Activated CD4-positive, alpha-beta T cell treated with anti-CD3 and anti-CD28 coated beads, Interleukin-10, Interleukin-2, amounts not matched to agents 100 ng/mL and 50 ng/mL, durations not matched to agents 16 hours and 8 hours (primary cell): ENCODE measurements at places on chromosomes 1 and 21.

- DNase-seq, result no peak
These were observed 160.2 kb downstream of the PSMG1 start for GRCh38 chr21:39022863-39023693.

GRCh38 chr1:2316451-2316961, 74.8 kb downstream of the MORN1 start:
- no peak for DNase-seq

DNA sequence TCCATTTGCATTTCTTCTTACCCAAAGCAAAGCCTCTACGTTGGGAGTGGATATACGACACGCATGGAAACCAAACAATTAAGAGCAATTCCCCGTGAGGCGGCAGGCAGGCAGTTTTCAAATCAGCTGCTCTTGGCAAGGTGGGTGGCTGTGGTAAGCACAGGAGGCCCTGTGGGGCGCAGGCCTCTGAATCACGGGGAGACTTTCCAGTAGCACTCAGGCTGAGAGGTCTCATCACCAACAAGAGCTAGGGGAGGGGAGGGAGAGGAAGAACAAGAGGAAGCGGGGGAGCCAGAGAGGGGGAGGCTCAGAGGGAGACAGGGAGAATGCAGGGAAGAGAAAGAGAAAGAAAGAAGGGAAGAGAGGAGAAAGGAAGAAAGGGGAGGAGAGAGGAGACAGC, 56.4 kb downstream of the MT1HL1 start:
- DNase-seq, result no peak

DNA sequence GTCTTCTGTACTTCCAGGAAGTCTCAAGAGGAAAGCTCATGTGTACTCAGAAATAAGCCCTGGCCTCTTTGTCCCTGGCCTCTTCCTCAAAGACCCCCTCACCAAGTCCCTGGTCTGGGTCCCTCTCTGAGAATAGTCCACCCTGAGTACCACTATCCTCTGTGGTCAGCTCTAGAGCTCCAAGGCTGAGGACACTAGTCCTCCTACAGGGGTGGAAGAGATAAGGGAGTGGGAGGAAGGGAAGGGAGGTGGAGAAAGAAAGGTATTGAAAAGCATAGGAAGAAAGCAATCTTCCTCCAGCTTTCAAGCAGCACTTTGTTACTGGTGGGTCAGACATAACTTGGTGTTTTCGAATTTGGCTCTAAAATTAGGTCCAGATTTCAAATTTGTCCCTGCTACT, 181.4 kb downstream of the NRIP1 start:
- no peak for DNase-seq

DNA sequence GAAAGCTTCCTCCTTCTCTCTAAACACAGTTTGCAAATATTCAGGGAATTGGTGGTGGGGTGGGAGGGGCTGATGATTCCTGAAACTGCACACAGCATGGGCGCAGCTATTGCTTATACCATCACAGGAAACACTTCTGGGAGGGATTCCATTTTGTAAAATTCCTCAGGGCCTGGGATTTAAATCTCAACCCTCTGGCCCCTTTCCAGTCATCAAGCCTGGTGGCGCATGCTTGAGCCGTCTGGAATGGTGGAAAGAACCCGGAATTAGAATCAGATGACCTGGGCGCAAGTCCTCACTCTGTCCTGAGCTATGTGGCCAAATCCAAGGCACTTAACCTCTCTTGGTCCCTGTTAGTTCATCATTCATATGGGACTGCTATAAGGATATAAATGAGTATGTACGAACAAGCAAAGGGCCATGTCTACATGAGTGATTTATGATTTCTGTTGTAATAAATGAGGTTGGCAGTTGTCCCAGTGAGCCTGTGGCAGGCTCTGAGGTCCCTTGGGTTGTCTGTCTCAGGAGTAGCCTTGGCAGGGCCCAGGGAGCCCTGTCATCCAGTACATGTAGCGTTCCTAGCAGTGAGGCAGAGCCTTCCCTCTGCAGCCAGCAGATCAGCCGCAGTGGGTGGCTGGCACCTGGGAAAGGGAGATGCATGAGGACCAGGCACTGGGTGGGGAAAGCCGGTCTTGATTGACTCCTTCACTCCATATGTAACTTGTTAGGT, 72.0 kb downstream of the MAN1C1 start:
- no peak for DNase-seq

- DNase-seq, result peak; percentile 70
These were observed 9.0 kb downstream of the PRDX1 start for GRCh38 chr1:45512641-45513054.

GRCh38 chr1:9721606-9722377, 70.3 kb downstream of the PIK3CD start:
- peak; percentile 61 for DNase-seq

- DNase-seq, result no peak
These were observed 9.5 kb upstream of the PDIK1L start for GRCh38 chr1:26102119-26102518.

GRCh38 chr1:31102501-31102950, 37.0 kb upstream of the PUM1 start:
- no peak for DNase-seq
